NCI-H524 treated with DMSO at 0.1 percent for 48 hours (cell line): ENCODE measurements at places on chromosomes 12 and 14.

DNA sequence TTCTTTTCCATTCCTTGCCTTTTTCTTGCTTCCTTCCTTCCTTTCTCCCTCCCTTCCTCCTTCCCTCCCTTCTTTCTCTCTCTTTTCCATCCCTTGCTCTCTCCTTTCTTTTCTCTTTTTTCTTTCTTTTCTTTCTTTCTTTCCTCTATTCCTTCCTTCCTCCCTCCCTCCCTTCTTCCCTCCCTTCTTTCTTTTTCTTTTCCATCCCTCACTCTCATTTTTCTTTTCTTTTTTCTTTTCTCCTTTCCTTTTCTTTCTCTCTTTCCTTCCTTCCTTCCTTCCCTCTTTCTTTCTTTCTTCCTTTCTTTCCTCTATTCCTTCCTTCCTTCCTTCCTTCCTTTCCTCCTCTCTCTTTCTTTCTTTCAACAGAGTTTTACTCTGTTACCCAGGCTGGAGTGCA is 35.1 kb upstream of the PPP4R3A start:
- no peak for DNase-seq

GRCh38 chr14:75426332-75427125 is 1.3 kb upstream of the JDP2 start:
- DNase-seq = no peak

DNA sequence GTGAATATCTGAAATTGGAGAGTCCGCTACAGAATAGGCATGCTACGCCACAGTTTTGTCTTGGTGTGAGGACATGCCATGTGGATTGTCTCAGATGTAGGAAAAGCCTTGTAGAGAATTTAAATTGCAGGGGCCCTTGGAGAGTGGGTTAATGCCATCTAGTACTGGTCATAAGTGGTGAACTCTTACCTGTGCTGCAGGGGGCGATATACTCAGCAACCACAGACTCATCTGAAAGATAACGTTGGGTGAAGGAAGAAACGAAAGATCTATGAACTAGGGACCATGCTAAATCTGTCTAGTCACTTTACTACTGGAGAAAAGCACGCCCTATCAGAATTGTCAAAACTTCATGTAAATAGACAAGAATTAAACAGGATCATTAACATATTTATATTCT is 33.7 kb upstream of the A2M start:
- DNase-seq = no peak

DNA sequence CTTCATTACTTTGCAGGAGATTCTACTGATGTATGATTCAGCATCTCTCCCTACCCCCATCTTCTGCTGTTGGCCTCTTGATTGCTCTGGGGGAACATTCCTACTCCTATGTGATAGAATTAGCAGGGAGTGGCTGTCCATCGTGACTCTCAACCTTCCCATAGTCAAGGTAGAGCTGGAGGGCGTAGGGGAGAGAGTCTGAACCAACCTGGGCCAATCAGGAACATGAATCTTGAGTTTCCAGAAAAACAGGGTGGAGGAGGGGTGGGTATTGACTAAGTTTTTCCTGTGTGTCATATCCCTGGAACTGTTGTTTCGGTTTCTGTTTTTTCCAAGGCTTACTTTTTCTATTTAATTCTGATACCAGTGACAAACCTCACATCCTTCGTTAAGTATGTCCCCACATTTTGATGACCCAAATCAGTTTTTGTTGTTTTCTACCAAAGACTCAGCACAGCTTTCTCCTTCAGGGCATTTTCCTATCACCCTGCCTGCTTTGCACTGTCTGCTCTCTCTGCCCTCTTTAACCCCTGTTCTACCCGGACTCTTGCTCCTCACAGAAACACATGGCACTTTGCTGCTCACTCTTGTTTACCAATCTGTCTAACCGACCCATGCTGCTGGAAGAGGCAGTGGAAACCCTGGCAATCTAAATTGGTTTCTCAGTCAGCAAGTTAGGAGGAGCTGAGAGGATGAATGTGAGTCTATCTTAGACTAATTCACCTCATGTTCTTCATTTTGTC is 1428.3 kb downstream of the AACS start:
- no peak for DNase-seq

DNA sequence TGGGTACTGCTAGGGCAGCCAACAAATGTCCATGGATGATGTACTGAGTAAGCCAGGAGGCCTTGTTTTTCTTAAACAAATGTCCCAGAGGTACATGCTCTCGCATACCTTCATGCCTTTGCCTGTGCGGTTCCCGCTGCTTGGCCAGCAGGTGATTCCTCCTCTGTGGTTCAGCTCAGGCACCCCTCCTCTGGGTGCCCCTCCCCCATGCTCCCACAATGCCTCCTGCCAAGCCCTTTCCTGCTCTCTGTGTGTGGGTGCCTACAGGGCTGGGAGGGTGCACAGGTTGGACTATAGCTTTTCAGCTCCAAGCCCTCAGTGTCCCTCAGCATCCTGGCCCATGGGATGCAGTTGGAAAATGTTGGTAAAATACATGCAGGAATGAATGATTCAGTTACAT is 23.5 kb downstream of the ASB2 start:
- no peak for DNase-seq

DNA sequence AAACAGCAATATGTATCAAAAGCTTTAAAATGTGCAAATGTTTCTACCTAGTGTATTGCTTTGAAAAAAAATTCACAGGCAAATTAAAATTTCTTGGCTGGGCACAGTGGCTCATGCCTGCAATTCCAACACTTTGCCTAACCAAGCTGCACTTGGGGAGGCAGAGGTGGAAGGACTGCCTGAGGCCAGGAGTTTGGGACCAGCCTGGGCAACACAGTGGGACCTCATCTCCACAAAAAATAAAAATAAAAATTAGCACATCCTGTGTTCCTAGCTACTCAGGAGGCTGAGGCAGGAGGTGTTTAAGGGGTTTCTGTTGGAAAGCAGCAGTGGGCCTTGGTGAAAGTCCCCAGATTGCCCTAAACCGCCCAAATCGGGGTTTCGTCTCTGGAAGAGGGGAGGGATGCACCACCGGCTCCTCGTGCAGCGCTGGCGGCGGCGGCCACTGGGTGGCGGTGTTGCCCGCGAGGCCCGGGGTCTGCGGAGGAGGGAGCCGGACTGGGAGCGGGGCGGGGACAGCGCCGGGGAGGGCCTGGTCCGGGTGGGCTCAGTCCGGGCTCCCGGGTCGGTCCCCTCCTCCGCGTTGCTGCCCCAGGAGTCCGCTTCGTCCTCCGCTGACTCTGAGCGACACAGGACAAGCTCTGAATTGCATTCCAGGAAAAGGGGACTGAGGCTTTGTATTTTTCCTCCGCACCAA is 265.6 kb downstream of the AACS start:
- no peak for DNase-seq

DNA sequence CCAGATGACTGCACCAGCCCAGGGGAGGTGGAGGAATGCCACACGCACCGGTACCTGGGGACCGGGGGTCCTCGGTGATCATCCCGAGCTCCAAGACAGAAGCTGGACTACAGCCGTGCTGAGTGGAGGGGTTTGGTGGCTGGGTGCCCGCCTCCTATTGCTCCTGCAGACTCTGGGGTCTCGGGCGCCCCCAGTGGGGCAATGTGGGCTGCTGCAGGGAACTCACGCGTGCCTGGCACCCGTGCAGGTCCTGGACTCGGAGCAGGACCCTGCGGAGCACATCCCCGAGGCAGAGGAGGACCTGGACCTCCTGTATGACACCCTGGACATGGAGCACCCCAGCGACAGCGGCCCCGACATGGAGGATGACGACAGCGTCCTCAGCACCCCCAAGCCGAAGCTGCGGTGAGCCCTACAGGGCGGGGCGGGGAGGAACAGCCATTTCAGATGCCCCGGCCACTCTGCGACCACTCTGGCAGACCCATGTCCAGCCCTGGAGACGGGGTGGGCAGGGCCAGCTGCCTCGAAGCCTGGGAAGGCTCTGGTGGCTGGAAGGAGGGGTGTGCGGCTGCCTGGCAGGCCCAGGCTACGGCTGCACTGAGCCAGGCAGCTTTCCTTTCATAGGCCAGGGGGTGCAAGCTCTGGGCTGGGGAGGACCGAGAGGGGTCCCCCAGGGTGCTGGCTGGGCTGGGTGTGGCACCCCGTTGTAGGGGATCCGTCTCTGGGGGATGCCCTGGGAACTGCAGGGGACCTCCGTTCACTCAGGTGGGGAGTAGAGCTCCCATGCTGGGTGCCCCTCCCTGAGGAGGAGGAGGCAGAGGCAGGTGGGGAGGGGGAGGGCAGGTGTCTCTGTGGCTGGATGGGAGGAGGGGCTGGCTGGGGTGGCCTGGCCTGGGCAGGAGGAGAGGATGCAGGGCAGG is 21.6 kb upstream of the TEX22 start:
- no peak for DNase-seq

- no peak for DNase-seq
Measured at GRCh38 chr12:49489720-49490119, 49.1 kb upstream of the KCNH3 start.

GRCh38 chr14:101887219-101887618 is 77.2 kb upstream of the DYNC1H1 start:
- DNase-seq = no peak
